Activated CD8-positive, alpha-beta memory T cell treated with anti-CD3 and anti-CD28 coated beads for 1 hour (primary cell): ENCODE measurements at places on chromosomes 1 and 21.

DNA sequence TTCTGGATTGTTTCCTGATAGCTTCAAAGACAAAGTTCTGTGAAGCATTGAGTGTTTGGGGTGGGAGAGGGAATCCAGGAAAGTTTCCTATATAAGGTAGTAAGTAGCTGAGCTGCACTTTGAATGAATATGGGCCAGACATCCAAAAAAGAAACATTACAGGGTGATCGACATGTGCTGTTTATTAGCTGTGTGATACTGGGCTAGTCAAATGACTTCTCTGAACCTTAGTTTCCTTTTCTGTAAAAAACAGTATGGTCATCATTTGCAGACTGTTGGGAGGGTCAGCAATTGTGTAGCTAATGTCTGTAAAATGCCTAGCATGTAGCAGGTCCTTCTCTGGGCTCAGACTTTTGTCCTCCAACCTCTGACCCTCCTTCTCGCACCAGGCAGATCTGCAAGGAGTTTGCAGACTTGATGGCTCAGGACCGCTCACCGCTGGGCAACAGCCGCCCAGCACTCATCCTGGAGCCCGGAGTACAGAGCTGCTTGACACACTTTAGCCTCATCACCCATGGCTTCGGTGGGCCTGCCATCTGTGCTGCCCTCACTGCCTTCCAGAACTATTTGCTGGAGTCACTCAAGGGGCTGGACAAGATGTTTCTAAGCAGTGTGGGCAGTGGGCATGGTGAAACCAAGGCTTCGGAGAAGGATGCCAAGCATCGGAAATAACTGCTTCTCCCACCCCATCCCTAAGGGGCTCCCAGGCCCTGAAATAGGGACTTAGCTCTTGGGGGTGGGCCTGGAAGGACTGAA is 21.1 kb downstream of the TFAP2E start:
- no peak for DNase-seq

DNA sequence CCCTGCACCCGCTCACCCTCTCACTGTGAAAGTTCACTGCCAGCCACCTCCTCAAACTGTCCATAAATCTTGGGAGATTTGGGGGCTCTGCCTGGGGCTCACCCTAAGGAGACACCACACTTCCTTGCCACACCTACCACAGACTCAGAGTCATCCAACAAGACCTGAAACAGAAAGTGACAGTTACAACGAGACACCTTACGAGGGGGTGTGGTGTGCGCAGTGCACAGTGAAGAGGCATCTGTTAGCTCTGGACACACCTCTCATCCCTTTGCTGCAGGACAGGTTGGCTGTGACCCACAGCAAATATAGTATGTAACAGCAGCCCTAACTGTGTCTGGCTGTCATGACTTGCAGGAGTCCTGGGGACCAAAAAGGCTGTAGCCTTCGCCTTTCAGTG is 190.2 kb downstream of the NR5A2 start:
- DNase-seq: no peak

GRCh38 chr1:4461726-4462290 is 192.6 kb upstream of the AJAP1 start:
- no peak for DNase-seq

DNA sequence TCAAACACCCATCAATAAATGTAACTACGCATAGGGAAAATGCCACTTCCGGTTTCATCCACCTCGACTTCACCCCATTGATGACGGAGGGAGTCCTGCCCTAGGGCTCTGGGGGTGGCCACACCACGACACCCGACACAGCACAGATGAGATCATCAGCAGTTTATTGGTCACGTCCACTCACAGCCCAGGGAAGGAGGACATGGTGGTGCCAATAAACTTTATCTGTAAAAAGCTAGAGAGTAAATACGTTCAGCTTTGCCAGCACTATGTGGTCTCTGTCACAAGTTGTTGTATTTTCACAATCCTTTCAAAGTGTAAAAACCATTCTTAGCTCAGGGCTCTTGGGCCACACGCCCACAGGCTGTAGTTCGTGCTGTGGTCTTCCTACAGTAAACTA is 16.3 kb downstream of the SETD4 start:
- no peak for DNase-seq

DNA sequence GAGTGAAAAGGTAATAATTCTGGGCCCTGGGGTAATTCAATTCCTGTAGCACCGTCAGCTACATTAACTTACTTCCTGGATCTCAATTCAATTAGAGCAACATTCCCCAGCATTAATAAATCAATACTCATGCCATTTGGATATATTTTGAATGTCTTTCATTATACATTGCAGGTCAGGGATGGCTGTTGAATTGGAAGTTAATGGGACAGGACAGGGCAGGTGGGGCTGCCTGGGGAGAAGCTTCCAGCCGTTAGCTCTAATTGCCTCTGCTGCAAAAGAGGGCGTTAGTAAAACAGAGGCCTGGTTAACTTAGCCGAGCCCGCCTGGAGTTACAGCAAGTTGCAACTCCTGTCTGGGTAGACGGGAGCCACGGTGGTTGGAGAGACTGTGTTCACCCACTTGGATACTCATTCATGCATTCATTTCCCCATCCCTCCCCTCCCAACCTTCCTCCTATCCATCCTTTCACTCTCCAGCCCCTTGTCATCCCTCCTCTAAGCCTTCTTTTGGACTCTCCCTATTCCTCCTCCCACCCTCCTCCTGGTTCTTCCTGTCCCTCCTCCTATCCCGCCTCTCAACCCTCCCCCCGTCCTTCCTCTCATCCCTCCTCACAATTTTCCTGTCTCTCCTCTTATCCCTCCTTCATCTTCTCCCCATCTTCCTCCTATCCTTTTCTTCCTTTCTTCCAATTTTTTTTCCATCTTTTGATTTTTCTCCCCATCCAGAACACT is 137.6 kb upstream of the RUNX3 start:
- DNase-seq: no peak

DNA sequence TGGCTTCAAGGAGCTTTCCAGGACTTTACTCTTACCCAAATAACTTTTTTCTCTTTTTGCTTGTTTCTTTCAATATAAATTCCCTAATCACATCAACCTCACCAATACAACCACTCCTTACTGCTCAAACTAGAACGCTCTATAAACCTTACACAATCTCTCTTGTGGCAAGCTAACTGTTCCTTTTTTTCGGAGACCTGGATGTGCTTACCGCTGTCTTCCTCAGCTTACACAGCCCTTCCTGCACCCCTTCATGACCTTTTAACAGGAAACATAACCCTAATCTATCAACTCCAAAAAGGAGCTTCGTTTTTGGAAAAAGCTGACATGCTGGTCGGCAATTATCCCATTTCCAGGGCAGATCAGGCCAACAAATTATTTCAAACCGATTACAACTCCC is 24.1 kb upstream of the SLC2A5 start:
- no peak for DNase-seq

DNA sequence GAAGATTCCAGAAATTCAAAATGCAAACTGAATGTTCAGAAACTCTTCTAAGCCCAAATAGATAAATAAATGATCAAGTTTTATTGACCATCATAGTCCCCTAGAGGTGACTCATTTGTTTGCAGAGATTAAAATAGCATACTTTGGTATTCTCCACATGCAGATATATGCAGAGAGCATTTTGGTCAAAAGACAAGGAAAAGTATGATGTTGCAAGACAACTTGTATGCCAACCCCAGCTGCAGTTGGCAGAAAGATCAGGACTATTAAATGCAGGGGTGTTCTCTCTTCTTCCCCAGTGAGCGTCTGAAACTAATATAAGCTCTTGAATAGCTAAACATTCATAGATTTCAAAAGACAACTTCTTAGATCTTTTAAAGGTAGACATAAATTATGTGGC is 404.9 kb downstream of the LTN1 start:
- no peak for DNase-seq

- DNase-seq: no peak
Measured at GRCh38 chr1:177170756-177171535, at the start of gene BRINP2. BRINP2 (plus strand) TSS chr1:177170958; CDS start chr1:177229877, 58,919 bp downstream.

DNA sequence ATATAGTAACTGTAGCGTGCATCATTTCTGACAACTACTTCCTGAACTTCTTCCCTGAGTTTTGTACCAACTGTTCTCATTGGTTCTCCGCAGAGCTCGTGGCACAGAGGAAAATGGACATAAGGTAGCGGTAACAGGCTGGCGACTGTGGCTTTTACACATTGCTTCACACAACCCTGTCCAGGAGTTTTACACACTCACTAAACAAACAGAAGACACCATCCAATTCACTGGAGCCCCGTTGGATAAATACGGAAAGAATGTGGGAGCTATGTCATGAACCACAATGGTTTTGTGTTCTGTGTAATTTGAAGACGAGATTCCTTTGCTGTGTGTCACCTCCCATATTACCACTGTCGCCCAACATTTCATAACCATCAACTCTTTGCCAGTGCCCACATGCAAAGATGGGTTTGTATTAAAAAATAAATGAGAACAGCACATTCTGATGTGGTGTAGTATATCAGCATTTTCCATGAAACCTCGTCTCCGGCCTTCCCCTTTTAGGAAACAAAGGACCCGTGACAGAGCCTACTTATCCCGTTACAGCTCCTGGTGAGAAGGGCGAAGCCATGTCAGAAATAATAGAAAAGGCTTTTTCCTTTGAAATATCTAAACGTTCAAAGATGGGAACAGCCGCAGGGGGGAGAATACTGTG is 47.4 kb upstream of the ENAH start:
- DNase-seq: no peak

DNA sequence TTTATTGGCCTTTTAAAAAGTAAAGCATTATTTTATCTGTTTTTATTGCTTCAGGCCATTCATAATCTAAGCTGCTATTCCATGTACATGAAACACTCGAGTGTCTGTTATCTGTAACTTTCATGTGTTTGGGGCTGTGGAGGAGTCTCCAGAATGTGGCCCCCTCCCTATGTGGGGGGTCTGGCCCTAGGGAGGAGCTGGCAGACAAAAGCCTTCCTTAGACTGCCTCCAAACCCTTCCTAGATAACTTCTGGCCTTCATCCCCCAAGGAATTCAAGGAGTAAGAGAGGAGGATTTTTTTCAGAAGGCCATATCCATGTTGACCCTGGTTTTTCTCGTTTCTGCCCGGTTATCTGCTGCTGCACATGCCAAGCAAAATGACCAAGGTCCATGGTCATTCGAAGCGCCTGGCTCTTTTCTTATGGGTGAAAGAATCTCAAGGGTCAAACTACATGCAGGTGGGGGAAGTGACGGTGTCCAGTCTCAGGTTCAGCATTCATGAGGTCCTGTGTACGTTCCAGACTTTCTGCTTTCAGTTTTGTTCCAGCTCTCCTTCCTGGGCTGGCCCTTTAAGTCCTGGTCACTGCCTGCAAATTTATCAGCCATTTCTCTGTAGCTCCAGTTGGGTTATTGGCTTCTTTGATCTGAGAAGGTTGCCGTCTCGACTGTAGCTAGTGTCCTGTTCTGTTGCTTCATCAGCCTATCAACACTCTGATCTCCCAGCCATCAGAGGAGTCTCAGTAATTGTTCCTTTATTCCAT is 8.3 kb downstream of the TENT5C start:
- no peak for DNase-seq

DNA sequence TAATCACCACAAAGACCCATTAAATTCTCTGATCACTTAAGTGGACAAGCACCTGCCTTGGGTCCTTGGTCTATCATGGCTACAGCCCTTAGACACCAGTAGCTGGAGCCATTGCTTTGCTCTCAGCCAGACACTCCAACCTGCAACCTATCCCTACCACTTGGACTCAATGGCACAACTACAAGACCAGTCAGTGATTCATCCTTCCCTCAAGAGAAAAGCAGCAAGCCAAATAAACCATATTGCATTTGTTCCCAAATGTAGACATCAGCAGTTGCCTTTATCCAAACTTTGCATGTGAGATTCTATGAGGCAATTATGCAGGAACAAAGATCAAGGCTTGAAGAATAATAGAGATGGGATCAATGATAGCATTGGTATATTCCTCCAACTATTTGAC is 263.4 kb downstream of the HHIPL2 start:
- no peak for DNase-seq

GRCh38 chr1:7967651-7968050 is 6.1 kb downstream of the PARK7 start:
- no peak for DNase-seq

GRCh38 chr1:150995460-150995859 is 11.2 kb downstream of the MINDY1 start:
- DNase-seq: no peak

- no peak for DNase-seq
Measured at GRCh38 chr1:207672522-207673130, 27.7 kb downstream of the CR1L start.

DNA sequence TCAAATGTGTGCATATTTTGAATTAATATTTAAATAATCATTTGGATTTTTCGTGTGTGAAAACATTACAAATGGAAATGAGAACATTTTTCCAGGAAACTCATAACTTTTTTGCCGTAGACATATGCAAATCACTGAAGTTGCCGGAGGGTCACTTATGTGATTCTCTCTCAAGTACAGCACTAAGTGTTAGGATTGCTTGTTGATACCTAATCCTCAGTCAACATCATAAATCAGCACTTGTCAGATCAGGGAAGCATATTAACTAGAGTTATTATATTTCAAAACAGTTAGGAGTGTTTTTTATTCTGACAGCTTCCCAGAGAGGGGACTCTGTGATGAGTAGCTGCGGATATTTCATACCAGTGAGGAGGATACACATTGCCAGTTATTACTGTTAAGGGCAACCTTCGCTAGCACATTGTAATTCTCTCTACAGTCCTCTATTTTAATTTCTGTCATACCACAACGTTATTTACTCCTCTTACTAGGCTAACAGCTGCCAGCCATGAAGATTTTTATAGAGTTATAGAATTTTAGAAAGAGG is 41.5 kb downstream of the NCAM2 start:
- no peak for DNase-seq

DNA sequence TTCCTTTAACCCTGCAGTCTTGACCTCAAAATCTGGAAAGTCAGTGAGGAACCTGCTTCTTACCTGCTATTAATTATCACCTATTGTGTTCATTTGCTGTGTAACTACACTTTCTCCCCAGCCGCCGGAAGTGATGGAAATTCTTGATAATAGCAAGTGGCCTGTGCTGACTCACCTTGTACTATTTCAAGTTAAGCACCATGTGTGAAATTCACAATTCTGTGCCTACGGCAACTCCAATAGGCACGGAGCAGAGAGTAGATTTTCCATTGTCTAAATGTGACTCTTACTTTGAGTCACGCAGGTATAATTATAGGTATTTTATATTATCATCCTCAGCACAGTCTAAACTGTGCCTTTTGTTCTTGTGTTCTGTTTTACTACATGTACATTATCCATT is 466.8 kb downstream of the KIF26B start:
- no peak for DNase-seq

- DNase-seq: no peak
Measured at GRCh38 chr1:102535829-102536505, 539.2 kb upstream of the OLFM3 start.

DNA sequence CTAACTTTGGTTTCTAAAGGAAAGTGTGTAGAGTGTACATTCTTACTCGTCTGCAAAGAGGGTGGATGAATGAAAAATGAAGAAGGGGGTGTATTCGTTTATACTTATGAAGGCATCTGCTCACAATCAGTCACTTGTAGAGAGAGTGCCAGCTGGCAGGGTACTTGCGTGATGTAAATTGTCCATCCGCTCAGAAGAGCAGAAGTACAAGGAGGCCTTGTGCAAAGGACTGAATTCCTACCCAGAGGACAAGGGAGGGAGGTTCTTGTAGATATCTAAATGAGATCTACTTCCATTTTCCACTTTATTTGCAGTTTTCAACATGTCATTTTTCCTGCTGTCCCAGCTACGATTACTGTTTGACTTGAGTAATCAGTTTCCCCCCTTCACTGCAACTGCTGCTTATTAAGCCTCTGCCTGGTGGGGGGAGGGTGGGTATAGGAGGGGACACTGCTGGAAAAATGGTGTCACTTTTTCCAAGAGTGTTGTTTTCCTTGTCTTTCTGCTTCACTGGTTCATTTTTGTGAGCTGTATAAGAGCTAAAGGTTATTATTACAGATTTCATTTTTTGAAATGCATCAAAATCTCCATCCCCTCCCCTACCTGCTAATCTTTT is 67.3 kb downstream of the LAMC1 start:
- no peak for DNase-seq
